ENCODE measurements at places on chromosomes 3 and 15. TPM values are rescaled to one million over a fixed set of nuclear protein-coding genes. Genes with fewer than 3 reads are reported as not detected.
A peak's percentile ranks its signal among the peaks of the same experiment; 100 is the strongest.

Gene STAC
- 6.8 TPM for total RNA-seq

Gene TICRR
- 1.2 TPM for total RNA-seq

Gene NOX5
- total RNA-seq, result 0.33 TPM

Gene MESP1
- 1.3 TPM for total RNA-seq

Gene IGDCC3
- total RNA-seq, result not detected

Gene MUC20
- under 0.01 TPM for total RNA-seq

Gene IGSF10
- 45.9 TPM for total RNA-seq

Gene CLPX
- 42.1 TPM for total RNA-seq

Gene WNT5A
- 117 TPM for total RNA-seq

Gene ZNF35
- total RNA-seq, result 11.2 TPM

- no peak for DNase-seq
These were observed 220.1 kb downstream of the P3H2 start for GRCh38 chr3:189900578-189900977.

GRCh38 chr3:44554626-44555592 lies at the start of gene ZKSCAN7:
Gene ZKSCAN7, plus strand, starts transcription at chr3:44555193. Its CDS starts 1,855 bp downstream, at chr3:44557048.
- peak; percentile 67 for DNase-seq

DNA sequence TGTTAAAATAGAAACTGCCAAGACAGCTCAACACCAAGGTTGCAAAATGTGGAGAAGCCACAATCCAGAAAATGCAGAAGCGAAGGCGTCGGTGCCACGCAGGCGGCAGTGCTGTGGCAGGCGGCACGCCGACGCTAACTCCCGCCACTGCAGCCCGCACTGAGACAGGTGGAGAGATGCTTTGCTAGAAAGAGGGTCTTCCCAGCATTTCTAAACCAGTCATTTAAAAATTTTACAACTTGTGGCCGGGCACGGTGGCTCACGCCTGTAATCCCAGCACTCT lies 23.2 kb downstream of the CYFIP1 start:
- no peak for DNase-seq

DNA sequence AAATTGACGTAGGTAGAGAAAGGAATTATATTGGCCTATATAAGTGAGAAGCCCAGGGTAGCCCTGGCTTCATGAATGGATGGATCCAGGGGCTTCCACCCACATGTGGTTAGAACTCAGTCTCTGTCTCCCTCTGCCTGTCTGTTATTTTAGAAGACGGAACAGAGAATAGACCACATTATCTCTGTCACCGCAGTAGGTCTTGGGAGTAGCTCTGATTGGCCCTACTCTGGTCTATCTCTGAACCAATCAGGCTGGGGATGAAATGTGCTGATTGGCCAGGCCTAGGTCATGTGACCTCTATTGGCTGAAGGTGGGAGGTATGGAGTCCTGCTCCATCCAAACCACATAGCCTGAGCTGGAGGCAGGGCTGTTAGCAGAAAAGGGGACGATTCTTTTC lies 143.0 kb upstream of the PRR23C start:
- no peak for DNase-seq

GRCh38 chr3:147403511-147403910 lies 2.8 kb downstream of the ZIC4 start:
- no peak for DNase-seq

DNA sequence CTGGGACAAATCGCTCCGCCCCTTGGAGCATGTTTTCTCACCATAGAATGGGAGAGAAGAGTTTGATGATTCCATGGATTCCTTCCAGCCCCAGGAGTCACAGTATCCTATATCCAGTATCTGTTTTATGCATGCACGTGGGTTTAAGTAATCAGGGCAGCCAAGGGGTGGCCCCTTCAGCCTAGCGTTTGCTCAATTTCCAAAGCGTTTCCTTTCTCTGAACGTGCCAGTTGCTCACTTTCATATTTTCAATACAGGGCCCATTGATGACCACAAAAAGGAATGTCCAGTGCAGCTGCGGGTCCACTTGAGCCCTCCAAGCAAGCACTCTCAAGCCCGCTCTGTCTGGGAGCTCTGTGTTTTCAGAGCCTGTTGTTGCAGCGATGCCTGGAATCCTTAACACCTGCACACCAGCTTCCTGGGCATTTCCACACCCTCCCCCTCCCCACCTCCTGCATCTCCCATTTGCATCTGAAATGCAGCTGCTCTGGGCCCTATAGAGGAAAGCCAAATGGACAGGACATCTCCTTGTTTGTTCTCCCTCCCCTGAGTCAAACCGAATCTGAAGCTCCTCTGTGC lies 164.3 kb upstream of the LPP start:
- DNase-seq, result peak; percentile 47

GRCh38 chr15:100758555-100758954 lies 121.1 kb upstream of the ALDH1A3 start:
- DNase-seq, result no peak

GRCh38 chr15:21261396-21261964 lies 178.8 kb downstream of the POTEB3 start:
- DNase-seq, result no peak

DNA sequence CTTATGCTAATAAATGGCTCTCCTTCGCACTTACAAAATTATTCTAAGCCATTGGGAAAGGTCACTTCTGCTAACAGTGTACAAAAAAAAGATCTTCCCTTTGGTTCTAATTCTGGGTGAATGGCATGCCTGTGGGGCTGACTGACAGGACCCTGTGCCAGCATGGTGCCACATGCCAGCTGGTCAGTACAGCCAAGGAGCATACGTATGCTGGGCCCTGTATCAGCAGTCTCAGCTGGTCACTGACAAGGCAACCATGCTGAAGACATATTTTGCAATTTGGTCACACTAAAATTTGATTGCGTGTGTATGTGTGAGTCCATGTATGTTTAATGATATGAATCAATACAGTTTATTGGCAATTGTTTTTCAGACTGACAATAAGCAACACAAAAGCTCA lies 246.1 kb downstream of the TBL1XR1 start:
- DNase-seq, result no peak

GRCh38 chr15:64048781-64049460 lies 2.6 kb upstream of the DAPK2 start:
- no peak for DNase-seq

DNA sequence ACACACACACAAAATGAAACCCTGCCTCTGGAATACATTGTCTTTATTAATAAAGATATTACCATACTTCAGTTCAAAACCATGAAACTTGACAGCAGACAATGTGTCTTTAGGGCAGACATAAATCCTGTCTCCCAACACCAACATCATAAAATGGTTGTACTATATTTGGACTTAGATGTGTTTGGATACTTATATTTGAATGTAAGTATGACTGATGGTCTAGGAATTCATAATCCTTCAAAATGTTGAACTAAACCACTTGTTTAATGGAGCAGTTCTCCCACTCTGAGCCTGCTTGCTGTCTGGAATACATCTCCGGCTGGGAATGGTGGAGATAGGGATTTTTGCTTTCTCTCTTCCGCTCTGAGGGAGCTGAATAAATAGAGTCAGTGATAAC lies 10.6 kb downstream of the FBN1 start:
- peak; percentile 60 for DNase-seq

- DNase-seq, result no peak
These were observed 260.2 kb downstream of the CGGBP1 start for GRCh38 chr3:87798567-87798947.

- DNase-seq, result no peak
These were observed 125.0 kb upstream of the CGNL1 start for GRCh38 chr15:57251308-57251707.

GRCh38 chr3:26637698-26638097 lies 15.1 kb downstream of the LRRC3B start:
- DNase-seq, result no peak

GRCh38 chr3:30567139-30567753 lies 39.2 kb upstream of the TGFBR2 start:
- no peak for DNase-seq

GRCh38 chr3:149603126-149604074 lies 54.4 kb downstream of the WWTR1 start:
- DNase-seq, result peak; percentile 90

- DNase-seq, result no peak
These were observed 289.4 kb downstream of the LSAMP start for GRCh38 chr3:116155841-116156240.

DNA sequence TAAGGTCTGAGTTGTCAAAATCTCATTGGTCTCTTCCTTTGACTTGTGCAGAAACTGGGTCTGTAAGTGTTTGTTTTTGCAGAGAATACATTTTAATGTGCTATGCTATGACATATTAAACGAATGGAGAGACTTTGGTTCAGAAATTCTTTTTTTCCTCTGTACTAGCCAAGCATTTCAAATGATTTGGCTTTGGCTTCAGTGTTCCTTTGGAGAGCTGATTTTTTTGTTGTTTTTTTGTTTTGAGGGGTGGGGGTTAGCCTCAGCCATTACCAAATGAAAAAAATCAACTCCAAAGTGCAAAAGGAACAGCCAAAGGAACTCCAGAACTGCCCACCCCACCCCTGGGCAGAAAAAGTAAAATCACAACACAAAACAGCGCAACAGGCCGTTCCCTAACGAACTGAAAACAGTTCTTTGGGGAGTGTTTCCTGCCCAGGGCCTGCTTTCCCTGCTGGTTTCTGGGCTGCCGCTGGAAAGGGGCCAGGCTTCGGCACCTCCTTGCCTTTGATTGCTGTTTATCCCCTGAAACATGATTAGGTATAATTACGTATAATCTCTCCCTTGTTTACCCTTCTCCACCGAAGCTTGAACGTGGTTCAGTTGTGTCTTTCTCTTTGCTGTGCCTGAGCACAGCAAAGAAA lies 57.6 kb upstream of the NEO1 start:
- no peak for DNase-seq

DNA sequence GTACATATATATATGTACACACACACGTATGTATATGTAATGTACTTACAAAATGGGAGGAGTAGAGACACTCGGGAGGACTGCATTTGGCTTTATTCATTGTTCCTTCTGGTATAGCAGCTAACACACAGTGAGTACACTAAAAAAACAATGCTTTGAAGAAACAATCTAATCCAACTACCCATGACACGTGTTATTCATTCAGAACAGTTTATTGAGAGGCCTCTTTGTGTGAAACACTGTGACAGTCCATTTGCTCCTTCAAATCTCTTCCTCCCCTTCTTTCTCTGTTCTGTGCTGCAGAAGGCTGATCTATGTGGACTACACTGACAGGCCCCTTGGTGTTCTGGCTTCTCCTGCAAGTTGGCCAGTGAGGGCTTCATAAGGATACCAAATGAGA lies 1075.9 kb upstream of the CFAP20DC start:
- DNase-seq, result no peak

GRCh38 chr15:79311901-79312553 lies 1.1 kb downstream of the TMED3 start:
- peak; percentile 4 for DNase-seq
